ENCODE measurements at places on chromosomes 6 and 20. TPM values are rescaled to one million over a fixed set of nuclear protein-coding genes. Genes with fewer than 3 reads are reported as not detected.

BPIFB4 gene
- not detected for total RNA-seq

AGER gene
- total RNA-seq: 0.45 TPM

ELOVL2 gene
- total RNA-seq: 0.06 TPM

DNA sequence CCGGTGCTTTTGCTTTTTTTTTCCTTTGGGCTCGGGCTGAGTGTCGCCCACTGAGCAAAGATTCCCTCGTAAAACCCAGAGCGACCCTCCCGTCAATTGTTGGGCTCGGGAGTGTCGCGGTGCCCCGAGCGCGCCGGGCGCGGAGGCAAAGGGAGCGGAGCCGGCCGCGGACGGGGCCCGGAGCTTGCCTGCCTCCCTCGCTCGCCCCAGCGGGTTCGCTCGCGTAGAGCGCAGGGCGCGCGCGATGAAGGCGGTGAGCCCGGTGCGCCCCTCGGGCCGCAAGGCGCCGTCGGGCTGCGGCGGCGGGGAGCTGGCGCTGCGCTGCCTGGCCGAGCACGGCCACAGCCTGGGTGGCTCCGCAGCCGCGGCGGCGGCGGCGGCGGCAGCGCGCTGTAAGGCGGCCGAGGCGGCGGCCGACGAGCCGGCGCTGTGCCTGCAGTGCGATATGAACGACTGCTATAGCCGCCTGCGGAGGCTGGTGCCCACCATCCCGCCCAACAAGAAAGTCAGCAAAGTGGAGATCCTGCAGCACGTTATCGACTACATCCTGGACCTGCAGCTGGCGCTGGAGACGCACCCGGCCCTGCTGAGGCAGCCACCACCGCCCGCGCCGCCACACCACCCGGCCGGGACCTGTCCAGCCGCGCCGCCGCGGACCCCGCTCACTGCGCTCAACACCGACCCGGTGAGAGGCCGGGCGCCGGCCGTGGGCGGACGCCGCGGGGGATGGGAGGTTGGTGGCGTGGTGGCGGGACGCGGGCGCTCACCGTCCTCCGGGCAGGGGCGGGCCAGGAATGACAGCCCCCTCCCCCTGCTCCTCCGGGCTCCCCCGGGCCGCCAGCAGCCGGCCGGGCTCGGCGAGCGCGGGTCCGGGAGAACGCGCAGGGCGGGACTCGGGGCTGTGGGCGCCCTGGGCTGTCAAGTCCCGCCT, 606 bp downstream of the ID4 start:
- DNase-seq: no peak

DOP1A gene
- 14.4 TPM for total RNA-seq

TTLL9 gene
- not detected for total RNA-seq

ID1 gene
- total RNA-seq: 775 TPM

- peak; percentile 11 for DNase-seq
Measured at GRCh38 chr20:46568570-46569129, 18.2 kb upstream of the OCSTAMP start.

Data from LHCN-M2 (cell line).